ENCODE measurements at places on chromosomes 6 and 20. TPM values are rescaled to one million over a fixed set of nuclear protein-coding genes. Genes with fewer than 3 reads are reported as not detected.

Gene DYNLT2
- 1.0 TPM for total RNA-seq

Gene XKR7
- total RNA-seq: 0.36 TPM

Gene ETV7
- 2.4 TPM for total RNA-seq

Gene PBOV1
- not detected for total RNA-seq

Gene SYNDIG1
- 8.7 TPM for total RNA-seq

Gene HCRTR2
- 0.36 TPM for total RNA-seq

Gene PTGIS
- 1.9 TPM for total RNA-seq

Gene PCED1A
- 17.2 TPM for total RNA-seq

Gene IER3
- 216 TPM for total RNA-seq

Gene CNKSR3
- 11.1 TPM for total RNA-seq

Gene SEL1L2
- not detected for total RNA-seq
